Gastroesophageal sphincter (tissue), 4 donors: ENCODE measurements at places on chromosomes 7 and 10.
A peak's percentile ranks its signal among the peaks of the same experiment; 100 is the strongest.

DNA sequence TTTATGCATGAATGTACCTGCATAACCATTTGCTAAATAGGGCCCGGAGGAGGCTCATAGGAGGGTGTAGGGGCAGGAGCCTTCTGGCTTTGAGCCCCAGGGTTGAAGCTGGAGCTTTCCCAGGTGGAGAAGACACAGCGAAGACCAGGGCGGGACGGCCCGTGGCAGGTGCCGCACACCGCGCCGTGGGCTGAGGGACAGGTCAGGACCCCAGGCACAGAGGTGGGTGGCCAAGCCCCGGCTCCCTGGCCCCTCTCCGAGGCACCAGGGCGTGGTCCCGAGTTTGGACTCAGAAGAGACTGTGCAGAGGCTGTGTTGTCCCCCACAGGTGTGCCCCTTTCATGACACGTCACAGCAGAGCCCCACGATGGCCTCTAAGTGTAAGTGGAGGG lies 56.5 kb downstream of the PWWP2B start:
- ATAC-seq: peak; percentile 6

GRCh38 chr7:36045830-36046341 lies 107.2 kb upstream of the EEPD1 start:
- ATAC-seq: peak; percentile 40

DNA sequence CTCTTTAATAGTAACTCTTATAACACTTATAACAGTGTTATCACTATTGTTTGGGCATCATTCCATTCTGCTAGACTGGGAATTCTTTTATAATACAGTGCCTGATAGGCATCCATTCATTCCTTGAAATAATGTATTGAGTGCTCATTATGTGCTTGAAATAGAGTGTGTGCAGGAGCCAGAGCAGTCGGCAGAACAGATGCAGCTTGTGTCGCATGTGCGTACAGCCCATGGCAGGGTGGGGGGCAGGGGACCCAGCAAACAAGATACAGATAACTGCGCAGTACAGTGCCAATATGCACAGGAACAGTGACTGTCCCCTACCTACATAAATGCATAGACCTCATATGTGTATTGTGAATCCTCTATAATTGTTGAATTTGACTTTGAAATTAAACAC lies 99.3 kb downstream of the KAT6B start:
- ATAC-seq: no peak

GRCh38 chr10:24622781-24623301 lies 100.8 kb downstream of the ARHGAP21 start:
- no peak for ATAC-seq

- ATAC-seq: peak; percentile 80
Observed at GRCh38 chr10:33509231-33509831, 174.9 kb upstream of the NRP1 start.
